ENCODE measurements at places on chromosomes 5 and 9.
A peak's percentile ranks its signal among the peaks of the same experiment; 100 is the strongest.

- DNase-seq = no peak
These were observed 235.4 kb downstream of the DOCK8 start for GRCh38 chr9:450057-450456.

DNA sequence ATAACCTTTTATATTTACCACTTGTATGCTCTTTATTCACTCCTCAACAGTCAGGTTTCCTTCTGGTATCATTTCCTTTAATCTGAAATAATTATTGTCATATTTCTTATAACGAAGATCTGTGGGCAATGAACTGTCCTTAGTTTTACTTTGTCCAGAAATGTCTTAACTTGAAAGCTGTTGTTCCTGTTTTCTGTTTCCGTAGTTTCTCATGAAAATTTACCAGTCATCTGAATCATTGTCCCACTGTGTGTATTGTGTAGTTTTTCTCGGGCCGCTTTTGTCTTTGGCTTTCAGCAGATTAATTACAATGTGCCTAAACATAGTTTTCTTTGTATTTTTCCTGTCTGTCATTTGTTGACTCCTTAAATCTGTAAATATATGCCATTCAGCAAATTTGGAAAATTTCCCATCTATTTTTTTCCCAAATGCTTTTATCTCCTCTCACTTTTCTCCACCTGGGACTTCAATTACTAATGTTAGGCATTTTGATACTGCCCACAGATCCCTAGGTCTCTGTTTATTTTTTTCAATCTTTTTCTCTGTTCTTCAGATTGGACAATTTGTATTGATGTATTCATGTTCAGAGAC is 74.9 kb downstream of the PDE8B start:
- no peak for DNase-seq

DNA sequence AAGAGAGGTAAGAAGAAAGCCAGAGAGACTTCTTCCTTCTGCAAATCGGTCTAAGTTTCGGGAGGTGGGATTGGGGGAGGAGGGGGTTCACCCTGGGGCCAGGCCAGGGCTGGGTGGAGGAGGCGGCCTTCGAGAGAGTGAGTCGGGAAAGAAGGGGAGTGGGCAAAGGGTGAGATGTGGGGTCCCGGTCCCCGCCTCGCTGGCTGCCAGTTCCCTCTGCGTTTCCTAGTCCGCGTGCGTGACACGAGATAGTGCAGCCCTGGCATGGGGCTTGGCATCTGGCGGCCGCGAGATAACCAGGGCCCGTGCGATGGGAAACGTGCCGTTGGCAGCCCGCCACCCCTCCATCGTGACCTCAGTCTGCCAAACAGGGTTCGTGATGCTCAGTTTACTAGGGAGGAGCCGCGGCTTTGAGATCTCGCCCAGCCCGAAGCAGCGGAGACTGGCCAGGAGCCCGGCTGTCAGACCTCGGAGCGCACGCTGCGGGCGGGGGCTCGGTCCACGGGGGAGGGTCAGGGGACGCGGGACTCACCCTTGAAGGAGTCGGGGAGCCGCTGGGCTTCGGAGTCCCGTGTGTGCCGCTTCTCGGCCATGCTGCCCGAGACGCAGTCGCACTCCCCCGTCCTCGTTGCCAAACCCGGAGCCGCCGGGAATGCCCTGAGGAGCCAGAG is at the start of gene STOM:
STOM (minus strand) TSS at position 656 of the 671 bp plus-strand sequence; CDS start at position 593, 63 bp downstream.
- DNase-seq = no peak

DNA sequence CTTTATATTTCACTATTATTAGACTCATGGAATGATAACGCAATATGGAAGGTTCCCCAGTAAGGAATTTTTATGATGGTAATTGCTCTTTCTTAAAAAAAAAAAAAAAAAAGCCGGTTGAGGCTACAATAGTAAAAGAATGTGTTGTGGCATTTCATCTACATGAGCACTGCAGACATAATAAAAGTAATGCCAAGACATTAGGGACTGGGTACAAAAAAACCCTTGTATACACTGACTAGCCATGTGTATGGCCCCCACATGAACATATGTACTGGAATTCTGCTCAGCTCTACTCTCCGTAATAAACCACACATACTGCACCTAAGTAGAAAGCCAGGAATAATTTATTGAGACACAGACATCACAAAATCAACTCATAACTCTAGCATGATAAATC is 218.4 kb downstream of the ADAMTS6 start:
- no peak for DNase-seq

DNA sequence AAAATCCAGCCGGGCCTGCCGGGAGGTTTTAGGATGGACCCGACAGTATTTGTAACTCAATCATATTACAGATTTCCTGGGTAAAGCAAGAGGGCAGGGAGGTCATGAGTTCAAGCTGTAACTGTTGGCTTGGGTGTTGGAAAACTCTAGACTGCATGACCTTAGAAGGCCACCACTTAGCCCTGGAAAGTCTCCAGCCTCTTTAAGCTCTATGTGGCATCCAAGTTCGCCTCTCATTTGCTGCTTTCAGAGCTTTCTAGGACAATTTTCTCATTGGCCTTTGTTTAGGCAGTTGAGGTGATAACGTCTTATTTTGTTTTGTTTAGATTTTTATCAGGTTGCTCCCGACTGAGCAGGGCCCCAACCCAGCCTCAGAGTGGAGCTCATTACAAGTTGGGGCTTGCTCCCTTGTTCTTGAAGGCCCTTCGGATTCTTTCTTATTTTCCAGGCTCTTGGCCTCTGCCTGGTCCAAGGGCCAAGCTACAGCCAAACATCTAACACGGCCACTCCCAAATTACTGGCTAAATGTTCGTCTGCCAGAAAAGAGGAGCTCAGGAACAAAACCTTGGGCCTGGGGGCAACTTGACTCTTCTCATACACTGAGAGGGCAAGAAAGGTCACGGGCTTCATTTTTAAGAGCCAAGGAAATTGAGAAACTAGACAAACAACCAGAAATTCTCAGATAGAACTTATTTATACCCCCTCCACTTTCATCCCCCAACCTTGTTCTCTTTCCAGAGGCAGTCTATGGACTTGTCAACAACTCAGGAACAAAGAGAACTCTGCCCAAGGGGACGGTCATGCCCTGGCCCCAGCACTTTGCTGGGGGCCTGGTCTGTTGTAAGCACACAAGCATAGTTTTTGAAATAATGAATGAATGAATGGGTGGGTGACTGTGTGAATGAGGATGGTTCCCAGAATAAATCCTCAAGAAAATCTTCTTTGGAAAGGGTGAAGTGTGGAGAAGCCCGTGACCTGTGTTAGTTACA is 526.9 kb downstream of the BNC2 start:
- DNase-seq = no peak

DNA sequence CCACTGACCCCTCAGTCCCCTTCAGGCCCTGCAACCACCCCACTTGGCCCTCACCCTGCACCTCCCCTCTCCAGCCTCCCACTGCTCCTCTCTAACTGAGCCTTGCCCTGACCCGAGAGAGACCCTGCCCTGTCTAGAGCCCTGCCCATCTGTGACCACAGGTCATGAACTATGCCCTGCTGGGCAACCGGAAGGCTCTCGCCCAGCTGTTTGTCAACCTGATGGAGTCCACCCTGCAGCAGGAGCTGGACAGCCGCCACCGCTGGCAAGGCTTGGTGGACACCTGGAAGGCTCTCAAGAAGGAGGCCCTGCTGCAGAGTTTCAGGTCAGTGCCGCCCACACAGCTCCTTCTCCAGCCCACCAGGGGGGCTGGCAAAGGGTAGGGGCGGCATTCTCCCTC is 9.4 kb downstream of the CCDC180 start:
- no peak for DNase-seq

DNA sequence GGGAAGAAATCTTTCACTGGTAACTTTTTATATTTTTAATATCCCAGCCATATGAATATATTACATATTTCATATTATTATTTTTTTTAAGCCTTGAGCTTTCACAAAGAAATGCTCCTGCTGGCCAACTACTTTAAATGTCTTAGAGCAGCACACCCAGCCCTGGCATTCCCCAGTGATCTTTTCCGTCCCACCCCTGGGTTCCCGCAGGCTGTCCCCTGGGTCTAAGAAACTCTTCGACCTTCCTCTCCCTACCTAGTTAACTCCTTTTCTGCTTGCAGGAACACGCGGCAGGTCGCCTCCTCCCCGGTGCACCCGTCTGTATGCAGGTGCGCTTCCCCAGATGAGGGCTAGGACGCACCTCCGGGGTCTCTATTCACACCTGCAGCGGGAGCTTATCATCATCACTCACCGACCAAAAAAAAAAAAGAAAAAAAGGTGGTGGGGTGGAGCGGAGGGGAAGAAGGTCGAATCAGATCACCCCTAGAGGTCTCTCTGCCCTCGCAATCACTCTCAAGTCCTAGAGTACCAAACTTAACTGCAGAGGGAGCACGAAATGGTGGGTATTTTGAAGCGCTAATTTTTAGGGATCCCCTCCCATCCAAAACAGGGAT is 696 bp downstream of the ZFP62 start:
- peak; percentile 35 for DNase-seq

GRCh38 chr9:90822866-90823265 is 21.2 kb downstream of the SYK start:
- no peak for DNase-seq

- DNase-seq = no peak
These were observed 68.6 kb downstream of the SH3PXD2B start for GRCh38 chr5:172385707-172386106.

- DNase-seq = no peak
These were observed 76.8 kb downstream of the PALM2AKAP2 start for GRCh38 chr9:109856785-109857184.

GRCh38 chr5:88881571-88881971 is 1.4 kb downstream of the MEF2C start:
- DNase-seq = no peak

GRCh38 chr9:21687351-21687750 is 115.1 kb upstream of the MTAP start:
- no peak for DNase-seq

DNA sequence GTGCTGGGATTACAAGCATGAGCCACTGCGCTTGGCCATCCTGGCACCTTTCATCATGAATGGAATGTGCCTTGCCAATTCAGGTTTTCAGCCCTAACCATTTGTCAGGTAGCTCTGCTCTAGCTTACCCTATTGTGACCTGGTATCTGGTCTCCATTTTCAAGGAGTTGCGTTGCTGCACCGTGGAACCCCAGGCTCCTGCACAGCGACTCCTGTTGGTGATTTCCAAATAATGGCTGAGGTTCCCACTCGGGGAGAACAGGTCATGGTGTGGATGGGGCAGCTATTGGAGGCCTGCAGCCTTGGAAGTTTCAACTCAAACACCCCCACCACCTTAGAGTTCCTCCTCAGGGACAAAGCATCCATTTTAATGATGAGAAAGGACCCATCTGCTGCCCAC is 18.7 kb upstream of the CTSV start:
- no peak for DNase-seq

DNA sequence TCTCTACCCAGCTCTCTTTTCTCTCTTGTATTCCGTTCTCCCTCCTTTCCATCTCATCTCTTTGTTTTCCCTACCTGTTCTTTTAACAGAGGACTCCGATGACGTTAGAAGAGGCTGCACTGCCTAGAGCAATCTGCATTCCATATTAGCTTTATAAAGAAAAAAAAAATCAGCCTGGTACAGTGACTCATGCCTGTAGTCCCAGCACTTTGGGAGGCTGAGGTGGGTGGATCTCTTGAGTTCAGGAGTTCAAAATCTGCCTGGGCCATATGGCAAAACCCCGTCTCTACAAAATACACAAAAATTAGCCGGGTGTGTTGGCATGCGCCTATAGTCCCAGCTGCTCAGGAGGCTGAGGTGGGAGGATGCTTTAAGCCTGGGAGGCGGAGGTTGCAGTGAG is 49.0 kb downstream of the DAPK1 start:
- DNase-seq = no peak

DNA sequence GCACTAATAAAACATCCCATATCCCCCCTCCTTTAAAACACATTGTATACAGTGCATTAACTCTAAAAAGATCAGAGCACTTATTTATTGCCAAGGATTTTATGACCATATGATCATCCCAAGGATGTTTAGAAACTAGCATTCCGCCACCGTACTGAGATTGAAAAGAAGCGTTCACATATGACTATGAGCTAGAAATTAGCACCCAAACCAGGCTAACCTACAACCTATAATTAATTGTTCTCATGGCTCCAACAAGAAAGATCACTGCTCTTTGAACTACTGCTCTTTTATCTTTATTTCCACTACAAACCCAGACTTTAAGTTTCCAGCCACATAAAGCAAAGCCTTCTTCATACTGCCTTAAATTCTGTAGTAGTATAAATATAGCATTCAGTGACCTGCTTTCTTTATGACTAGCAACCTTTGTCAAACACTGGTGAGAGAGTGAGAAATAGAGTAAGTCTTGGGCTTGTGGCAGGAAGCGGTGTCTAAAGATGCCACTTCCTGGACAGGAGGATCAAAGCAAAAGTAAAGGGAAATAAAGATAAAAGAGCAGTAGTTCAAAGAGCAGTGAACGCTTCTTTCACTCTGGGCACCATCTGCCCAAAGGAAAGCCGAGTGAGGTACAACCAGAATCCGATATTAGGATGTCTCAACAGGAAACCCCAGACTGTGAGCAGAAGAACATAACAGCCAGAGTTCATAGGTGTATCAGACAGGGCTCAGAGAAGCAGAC is 151.1 kb upstream of the ERCC6L2 start:
- no peak for DNase-seq

DNA sequence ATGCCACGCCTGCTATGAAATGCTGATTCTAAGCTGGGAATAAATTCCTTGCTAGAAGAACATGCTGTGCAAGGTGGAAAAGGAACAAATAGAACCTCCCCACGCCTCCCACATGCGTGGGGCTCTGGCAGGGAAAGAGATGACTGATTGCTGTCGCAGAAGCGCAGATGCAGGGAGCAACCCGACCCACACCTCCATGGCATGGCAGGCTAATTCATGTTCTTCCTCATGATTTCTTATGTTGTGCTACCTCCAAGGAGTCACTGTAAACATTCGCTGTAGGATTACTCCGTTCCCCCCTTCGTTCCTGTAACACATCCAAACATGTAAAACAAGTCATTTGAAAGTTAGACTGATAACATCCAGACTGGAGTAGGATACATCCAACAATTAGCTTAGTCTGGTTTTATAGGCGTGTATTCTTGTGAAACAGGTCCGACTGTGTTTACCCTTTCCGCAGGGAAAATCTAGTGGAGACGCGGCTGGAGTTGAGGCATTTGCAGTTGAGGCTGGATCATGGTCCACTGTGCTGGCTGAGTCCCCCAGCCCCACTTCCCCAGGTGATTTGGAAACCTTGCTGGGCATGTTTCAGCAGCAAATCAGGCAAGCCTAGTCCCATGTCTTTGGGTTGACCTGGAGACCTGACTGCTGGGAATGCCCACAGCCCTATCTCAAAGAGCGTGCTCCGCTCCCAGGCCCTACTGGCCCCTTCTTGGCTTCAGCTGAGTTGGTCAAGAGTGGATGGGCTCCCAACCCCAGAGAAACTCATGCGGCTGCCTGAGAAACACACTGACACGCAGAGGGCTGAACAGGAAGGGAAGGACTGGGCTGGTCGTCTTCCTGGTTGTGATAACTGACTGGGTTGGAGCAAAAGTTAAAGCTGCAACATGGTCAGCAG is 24.8 kb upstream of the ANKRD33B start:
- no peak for DNase-seq
